ENCODE measurements at places on chromosomes 3 and 15. TPM values are rescaled to one million over a fixed set of nuclear protein-coding genes. Genes with fewer than 3 reads are reported as not detected.

PATL2 gene
- 12.4 TPM for total RNA-seq

OSTN gene
- not detected for total RNA-seq

CCR9 gene
- not detected for total RNA-seq

PTH1R gene
- total RNA-seq = not detected

PLA2G4D gene
- not detected for total RNA-seq

AGBL1 gene
- total RNA-seq = not detected

STAC gene
- not detected for total RNA-seq

MESP2 gene
- total RNA-seq = not detected

SACM1L gene
- 61.8 TPM for total RNA-seq

- no peak for DNase-seq
Measured at GRCh38 chr3:16927485-16927884, 42.7 kb downstream of the PLCL2 start.

DNA sequence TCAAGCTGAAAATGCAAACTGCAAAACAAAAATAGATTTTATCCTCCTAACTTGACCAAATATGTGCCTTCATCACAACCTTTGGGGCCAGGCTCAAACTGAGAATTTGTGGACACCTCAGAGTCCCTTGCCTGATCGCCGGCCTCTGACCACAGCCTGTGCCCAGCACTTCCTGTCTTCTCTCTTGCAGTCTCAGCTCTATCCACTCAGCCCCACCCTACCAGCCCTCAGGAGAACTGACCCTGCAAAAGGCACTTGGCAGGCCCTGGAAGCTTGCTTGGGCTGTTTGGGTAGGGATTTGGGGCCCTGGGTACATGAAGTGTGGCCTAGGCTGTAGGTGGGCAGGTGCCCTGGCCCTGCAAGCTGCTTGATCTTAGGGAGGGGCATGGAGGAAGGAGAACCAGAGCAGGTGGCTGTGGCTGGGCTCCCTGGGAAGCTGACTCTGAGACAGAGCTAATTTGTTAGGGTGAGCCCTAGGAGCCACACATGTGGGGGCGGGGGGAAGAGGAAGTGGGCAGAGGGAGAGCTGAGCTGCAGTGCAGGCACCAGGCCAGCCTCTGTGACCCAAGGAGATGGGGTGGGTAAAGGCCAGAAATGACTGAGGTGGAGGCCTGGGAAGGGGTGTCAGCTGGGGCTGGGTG lies 8.6 kb downstream of the CLEC3B start:
- DNase-seq = no peak

DNA sequence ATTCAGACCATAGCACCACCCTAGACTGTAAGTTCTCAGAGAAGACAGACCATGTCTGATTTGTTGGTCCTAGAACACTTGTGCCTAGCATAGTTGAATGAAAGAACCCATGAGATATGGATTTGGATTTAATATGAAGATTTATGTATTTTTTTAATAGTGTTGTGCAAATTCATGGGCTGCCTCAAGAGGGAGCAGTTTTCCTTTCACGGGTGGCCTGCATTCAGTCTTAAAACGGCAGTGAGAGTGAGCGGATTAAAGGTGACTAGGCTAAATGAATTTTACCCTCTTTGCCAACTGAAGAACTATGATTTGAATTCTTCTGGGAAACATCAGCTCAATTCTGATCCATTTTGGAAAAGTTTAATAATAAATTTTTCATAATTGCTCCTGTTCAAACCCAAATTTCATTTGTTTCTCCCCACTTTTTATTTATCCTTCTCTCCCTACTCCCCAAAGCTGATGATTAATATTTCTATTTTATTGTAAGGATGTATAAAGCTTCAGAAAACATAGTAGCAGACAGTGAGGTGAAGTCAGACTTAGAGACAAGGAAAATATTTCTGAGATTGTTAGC lies 67.3 kb downstream of the MORC1 start:
- peak; percentile 17 for DNase-seq

DNA sequence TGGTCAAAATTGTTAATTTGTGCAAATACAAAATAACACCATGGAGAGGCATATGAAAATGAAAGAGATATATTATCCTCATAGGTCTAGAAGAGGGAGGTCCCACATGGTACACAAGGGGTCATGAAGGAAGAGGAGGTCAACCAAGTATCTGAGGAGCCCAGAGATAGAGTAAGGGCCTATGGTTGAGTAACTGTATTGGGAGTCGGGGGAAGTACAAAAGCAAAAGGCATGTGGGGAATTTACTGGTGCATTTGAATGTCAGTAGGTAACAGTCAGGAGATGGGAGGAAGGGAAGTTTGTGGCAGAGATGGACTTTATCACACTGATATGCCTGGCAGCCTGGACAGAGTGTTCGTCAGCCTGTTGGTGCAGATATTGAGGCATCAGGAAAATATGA lies 1113.7 kb downstream of the OTOL1 start:
- no peak for DNase-seq

- DNase-seq = no peak
Measured at GRCh38 chr3:177724020-177724638, 526.8 kb upstream of the TBL1XR1 start.

GRCh38 chr3:42345811-42346210 lies 64.6 kb downstream of the LYZL4 start:
- no peak for DNase-seq

DNA sequence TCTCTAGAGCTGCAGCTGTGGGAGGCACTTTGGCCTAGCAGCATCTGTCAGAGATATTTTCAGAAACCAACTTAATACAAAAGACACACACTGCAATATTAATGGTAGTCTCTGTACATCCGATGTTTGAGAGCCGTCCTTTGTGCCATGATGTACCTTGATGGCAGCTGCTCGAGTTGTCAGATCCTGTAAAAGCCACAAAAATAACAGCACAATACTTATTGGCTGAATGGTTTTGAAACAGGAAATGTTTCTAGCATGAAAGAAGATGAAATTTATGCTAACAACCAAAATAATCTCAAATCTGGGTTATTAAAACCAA lies 445.5 kb upstream of the TBL1XR1 start:
- no peak for DNase-seq

DNA sequence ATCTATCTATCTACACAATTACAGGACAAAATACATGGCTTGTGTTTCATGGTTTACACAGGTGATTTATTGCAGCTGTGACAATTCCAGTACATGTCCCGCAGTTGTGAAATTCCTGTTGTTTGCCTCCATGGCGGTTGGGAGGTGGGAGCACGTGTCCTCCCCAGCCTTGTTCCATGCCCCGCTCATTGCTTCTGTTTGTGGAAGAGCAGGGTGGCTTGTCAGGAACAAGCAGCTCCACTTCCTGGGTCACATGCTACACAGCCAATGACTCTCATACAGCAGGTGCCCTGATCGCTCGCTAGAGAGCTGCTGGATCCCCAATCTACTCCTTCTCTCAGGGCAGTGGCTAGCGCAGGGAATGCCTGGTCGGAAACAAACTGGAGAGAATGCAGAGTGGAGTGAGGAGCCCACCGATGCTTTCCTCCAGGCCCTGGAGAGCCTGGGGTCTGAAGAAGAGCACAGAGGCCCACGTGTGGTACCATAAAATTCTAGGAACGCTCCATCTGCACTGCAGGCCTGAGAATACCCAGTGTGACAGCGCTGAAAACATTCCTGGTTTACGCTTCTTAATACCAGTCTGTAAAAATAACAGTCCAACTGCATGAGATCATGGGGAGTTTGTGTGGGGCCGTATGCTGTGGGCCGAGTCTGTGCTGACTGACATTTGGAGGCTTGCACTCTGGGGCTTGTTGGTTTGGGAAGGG lies 270.6 kb upstream of the RGMA start:
- DNase-seq = no peak

- DNase-seq = no peak
Measured at GRCh38 chr3:49799761-49800160, at the start of gene CDHR4. CDHR4 (minus strand) TSS chr3:49799873; CDS start chr3:49799812, 61 bp downstream.

GRCh38 chr15:81060907-81061306 lies 60.2 kb downstream of the TLNRD1 start:
- DNase-seq = no peak

DNA sequence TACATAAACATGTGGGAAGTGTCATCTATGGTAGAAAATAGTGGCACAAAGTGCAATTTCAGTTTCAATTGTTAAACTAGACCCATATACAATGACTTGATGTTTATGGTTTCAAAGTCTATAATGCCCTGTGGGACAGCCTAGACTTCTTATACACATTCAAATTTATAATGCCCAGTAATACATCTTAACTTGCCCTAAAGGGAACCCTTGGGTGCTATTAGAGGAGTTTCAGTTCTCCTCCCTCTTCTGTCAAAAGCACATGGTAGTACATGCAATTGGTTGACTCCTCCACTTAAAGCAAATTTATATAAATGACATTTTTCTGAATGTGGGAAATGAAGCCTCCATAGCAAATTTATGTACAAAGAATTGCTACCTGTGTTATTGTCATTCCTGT lies 30.2 kb upstream of the OR5K4 start:
- DNase-seq = no peak

GRCh38 chr15:31004220-31004733 lies 12.8 kb upstream of the MTMR10 start:
- DNase-seq = no peak

DNA sequence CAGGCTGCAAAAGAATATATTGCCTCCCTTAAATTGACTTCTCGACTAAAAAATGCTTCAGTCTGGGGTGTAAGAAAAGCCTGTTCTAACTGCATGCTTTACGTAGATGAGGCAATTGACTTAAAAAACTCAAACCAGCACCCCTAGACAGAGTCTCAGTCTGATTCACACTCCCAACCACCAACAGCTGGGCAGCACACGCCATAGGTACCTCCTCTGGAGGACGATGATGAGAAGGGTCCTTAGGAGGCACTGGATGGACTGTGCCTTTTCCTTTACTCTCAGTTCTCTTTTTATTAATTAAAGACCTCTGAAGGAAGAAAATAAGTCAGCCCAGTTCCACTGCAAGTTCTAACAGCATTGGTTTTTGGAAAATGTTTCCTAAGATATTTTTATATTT lies 175.0 kb downstream of the PDZRN3 start:
- no peak for DNase-seq

Data from activated naive CD4-positive, alpha-beta T cell treated with anti-CD3 and anti-CD28 coated beads, Interleukin-2, amount 50 U/mL, for 72 hours (primary cell).